Smooth muscle cell of trachea (primary cell): ENCODE measurements at places on chromosomes 6 and 20. TPM values are rescaled to one million over a fixed set of nuclear protein-coding genes. Genes with fewer than 3 reads are reported as not detected.

Gene CTAGE9
- total RNA-seq: not detected in 2 replicates

Gene SPO11
- not detected in 2 replicates for total RNA-seq

Gene IP6K3
- 0.50 TPM in 1 of 2 replicates, not detected in the other for total RNA-seq

Gene RIMS1
- total RNA-seq: under 0.01 and 0.33 TPM in 2 replicates

Gene PTPRK
- 52.5 and 75.4 TPM in 2 replicates for total RNA-seq
